T-helper 2 cell treated with Interferon-gamma antibody and Interleukin-4, amounts not matched to agents 100 ng/mL and 5 ng/mL, for 36 hours (primary cell): ENCODE measurements at places on chromosomes 3 and 15. TPM values are rescaled to one million over a fixed set of nuclear protein-coding genes. Genes with fewer than 3 reads are reported as not detected.

CATSPER2 gene
- 6.9 and 7.6 TPM in 2 replicates for total RNA-seq

PIGB gene
- total RNA-seq = 23.4 and 24.0 TPM in 2 replicates

MNS1 gene
- total RNA-seq = 0.16 and 0.39 TPM in 2 replicates

NR2E3 gene
- not detected in 2 replicates for total RNA-seq

DOCK3 gene
- 0.93 TPM in 2 replicates for total RNA-seq

TASOR gene
- 74.3 and 78.9 TPM in 2 replicates for total RNA-seq
